ENCODE measurements at places on chromosomes 3 and 15.

DNA sequence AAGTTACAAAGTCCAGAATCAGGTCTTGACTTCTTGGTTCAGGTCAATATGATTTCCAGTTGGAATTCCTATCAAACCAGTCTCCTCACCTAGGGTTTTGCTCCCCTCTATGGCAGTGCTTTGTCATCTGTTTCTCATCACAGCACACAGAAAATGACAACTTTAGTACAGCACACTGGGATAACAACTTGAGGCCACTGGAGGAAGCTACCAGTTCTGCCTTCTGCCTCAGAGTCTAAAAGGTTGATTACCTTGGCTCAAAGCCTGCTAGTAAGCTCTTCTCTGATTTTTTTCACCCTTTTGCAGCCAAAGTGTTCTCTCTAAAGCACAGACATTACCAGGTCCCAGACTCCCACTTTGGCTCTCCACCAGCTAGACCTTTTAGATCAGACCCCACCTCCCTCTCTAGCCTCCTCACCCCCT, 24.8 kb upstream of the TRIM59 start:
- DNase-seq = no peak

DNA sequence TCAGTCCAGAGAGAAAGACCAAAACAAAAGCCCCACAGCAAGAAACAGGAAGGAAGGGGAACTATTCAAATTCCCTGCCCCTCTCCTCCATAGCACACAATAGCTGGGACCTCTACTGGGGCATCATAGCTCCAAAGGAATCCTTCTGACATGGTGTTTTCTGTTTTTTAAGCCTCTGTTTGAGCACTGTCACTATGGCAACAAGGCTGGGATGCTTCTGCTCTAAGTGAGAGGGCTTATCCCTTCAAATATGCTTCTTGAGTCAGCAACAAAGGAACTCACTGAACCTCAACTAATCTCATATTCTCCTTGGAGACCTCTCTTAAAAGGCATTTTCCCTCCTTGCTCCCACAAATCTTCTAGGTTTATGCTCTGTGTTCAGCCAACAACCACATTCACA, 40.5 kb downstream of the MYLK start:
- no peak for DNase-seq

GRCh38 chr3:69004138-69004537, 9.3 kb downstream of the EOGT start:
- DNase-seq = no peak

DNA sequence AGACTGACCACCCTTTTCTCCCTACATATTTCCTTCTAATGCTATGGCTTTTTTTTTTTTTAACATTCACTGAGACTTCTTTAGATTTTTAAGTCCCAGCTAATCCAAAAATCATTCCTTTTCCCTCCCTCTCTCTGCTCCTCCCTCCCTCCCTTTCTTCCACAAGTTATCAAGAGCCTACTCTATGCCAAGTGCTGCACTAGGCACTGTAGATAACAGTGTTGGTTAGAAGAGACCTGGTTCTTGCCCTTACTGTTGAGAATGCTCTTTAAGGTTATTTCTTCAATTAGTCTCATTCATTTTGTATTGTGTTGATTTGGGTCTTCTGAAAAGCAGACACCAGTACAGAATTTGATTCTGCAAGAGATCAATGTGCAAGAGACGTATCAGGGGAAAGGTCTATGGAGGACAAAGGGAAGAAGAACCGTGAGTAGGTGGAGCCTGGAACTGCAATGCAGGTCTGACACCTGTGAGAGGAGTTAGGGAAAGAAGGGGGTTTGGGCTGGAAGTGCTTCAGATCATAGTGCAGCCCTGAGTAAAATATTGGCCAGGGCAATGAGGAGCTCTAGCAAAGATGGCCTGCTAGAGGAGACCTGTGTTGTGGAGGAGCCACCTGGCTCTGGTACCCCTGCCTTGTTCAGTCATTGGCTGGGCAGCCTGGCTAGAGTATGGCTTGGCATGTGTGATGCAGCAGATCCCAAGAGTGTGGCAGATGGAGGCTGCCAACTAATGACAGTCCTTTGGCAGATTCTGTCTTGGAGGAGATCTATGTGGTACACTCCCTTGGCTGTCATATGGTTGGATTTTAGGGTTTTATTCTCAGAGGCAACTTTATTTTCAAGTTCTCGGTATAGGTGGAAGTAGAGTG, 9.7 kb upstream of the PCOLCE2 start:
- DNase-seq = no peak

- no peak for DNase-seq
These were observed 2.3 kb upstream of the TEX264 start for GRCh38 chr3:51668756-51669155.

DNA sequence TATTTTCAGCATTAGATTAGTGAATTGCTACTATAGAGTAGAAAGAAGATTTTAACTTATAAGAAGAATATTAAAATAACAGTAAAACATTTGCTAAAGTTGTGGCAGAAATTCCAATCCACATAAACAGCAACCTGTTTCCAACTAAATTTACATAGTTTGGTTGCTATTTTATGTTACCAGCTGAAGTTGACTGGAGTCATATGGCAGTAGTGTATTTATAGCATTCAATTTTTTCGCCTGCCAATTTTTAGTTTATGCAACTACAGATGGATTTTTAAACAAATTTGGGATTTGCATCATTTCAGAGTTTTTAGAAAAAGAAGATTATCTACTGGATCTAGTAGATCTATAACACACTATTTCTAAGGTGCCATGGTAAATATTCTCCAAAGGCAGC, 332.5 kb upstream of the BCHE start:
- no peak for DNase-seq

DNA sequence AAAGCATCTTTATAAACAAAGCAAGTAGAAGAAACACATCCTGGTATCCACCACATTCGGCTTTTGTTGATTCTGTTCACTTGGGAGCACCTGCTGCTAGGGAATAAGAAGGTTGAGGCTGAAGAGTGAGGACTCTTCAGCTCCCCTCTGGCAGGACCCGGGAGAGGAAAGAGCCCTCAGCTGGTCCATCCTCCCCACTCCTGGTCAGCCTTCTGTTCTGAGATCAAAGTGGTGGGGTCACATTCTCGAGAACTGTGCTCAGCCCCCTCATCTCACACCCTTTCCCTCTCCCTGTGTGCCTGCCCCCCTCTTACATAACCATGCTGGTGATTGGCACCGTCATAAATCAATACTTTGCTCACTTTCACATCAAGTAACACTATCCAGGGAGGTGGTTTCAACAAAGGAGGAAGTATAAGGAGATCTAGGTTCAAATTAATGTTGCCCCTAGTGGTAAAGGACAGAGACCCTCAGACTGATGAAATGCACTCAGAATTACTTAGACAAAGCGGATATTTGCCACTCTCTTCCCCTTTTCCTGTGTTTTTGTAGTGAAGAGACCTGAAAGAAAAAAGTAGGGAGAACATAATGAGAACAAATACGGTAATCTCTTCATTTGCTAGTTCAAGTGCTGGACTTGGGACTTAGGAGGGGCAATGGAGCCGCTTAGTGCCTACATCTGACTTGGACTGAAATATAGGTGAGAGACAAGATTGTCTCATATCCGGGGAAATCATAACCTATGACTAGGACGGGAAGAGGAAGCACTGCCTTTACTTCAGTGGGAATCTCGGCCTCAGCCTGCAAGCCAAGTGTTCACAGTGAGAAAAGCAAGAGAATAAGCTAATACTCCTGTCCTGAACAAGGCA, at the start of gene NR1I2:
NR1I2 (plus strand) TSS at position 772 of the 869 bp plus-strand sequence.
- DNase-seq = no peak

DNA sequence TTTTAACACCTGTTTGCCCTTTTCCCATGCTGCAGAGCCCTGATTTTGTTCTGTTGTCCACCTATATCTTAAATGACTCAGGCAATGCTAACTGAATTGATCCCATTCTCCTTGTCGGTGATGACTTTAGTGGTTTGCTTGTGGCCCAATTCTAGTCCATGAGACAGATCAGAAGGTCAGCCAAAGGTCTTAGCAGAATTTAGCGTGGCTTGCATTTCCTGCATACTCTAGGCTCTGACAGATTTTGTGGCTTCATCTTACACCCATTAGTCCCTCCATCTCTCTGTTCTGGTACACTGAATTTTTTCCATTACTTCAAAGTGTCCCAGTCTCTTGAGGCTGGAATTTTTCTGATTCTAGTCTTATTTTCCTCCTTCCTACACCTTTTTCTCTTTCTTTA, 161.9 kb downstream of the STAC start:
- DNase-seq = no peak

DNA sequence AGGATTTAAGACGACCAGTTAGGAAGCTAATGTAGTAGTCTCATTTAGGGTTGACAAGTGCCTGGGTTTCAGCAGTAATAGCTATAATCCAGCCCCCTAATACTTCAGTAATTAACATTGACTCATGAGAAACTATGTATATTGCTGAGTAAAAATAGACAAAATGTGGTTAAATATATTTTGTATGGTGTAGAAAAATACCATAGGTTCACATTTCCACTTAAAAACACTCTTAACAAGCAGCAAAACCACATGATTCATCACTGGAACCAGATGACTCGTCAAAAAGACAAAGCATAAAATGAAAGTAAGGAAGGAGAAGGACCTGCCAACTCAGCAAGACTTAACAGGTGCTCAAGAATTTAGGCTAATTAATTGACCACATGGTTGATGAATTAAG, 288.9 kb downstream of the EFHB start:
- DNase-seq = no peak

DNA sequence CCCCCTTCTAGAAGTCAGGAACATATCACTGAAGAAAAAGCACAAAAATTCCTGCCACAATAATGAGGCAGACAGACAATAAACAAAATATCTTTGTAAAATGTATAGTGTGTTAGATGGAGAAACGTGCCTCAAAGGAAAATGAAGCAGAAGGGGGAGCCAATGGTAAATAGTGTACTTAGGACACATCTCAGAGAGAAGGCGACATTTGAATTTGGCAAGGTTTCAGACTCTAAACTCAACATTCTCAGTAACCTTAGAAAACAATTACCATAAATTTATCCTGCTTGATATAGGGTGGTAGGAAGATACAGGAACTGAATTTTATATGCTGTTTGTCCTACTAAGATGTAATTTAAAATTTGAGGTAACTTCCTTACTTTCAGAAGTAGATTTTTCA, 52.6 kb upstream of the PTX3 start:
- no peak for DNase-seq

DNA sequence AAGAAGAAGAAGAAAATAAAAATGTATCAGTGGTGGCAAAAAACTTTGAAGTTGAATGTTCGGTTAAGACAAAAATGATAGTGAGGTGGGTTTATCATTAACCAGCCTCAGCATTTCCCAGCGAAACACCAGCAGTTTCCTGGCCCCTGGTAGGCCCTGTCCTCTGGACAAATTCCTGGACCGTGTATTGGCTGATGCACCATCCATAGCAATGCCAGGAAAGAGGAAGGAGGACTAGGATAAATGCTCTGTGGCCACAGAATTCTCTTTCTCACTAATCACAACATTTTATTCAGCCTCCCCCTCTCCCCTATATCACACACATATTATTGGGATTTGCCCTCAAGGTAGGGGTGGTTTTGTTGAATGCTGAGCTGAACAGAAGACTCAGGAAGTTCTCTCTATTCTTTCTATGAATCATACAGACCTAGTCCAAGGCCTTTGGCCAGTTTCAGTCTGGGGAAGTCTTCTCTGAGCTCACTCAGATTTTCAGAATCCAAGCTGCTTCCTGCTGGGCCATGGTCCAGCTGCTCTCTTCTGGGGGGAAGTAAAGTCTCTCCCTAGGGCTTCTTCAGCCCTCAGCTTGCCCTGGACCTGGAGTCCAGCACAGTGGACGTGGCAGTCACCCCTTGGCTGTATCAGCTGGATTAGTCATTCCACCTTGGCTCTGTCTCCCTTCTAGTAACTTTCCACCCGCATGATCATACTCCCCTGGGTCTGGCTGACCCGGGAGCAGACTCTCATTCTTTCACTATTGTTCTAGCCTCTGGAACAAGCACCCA, 27.6 kb downstream of the SLC28A1 start:
- peak; percentile 97 for DNase-seq

DNA sequence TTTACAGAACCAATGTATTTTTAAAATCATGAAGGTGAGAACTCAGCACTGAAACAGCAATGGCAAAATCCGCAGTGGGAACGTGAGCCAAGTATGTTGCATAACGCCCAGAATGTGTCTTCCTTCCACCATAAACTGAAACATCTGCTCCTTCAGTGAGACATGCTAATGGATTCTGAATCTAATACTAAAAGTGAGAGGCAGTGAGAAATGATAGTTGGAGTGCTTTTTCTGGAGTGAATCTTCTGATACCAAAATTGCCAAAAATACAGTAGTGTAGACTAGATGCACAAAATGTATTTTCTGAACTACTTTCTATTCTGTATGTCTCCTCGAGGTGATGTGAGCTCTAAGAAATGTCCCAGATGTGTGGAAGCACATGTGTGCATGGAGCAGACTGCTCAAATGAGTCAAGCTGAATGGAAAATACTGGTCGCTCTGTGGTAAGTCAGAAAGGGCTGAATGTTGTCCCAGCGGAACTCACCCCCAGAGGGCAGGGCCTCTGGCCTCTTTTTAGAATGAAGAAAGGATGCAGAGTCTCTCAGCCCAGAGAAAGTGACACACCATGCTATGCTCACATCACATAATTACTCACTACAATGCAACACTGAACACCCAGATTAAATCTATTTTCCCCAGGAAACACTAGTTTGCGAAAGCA, 73.0 kb downstream of the ATP10A start:
- no peak for DNase-seq

DNA sequence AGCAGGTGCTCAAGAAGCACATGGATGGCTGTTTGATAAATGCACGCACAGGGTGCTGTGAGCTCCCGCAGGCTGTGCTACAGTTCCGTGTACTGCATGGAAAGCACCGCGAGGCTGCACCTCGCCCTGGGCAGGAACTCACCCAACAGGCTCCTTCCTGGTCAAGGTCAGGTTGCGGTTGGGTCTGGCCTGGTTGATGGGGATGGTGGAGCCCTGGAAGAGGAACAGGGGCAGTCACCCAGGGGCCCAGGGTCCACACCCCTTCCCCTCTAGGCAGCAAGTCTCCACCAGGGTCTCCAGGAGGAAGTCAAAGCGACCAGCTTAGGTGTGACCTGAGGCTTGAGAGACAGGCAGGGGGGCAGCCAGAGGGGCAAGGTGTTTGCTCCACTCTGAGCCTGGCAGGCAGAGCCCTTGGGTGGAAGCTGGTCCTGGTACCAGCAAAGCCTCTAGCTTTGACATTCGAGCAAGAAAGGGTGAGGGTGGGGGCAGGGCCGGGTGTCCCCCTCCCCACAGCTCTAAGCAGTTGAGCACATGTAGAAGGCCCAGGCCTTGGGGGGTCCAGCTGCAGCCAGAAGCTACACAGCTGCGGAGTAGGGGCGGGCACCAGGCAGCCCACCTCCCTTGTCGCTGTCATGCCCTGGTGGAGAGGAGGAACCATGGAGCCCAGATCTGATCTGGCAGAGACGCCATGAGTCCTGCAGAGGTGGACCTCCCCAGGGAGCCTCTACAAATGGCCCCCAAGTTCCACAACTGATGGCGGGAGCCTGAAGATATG, 46.3 kb upstream of the SLC41A3 start:
- DNase-seq = no peak

GRCh38 chr3:154176036-154176435, 54.8 kb downstream of the ARHGEF26 start:
- DNase-seq = no peak

- no peak for DNase-seq
These were observed 15.1 kb downstream of the FBXL22 start for GRCh38 chr15:63612300-63612699.

All from kidney capillary endothelial cell (primary cell).